ENCODE measurements at places on chromosomes 2 and 18. TPM values are rescaled to one million over a fixed set of nuclear protein-coding genes. Genes with fewer than 3 reads are reported as not detected.

GRCh38 chr2:226063704-226064440 lies 664.4 kb downstream of the NYAP2 start:
- no peak for DNase-seq

DNA sequence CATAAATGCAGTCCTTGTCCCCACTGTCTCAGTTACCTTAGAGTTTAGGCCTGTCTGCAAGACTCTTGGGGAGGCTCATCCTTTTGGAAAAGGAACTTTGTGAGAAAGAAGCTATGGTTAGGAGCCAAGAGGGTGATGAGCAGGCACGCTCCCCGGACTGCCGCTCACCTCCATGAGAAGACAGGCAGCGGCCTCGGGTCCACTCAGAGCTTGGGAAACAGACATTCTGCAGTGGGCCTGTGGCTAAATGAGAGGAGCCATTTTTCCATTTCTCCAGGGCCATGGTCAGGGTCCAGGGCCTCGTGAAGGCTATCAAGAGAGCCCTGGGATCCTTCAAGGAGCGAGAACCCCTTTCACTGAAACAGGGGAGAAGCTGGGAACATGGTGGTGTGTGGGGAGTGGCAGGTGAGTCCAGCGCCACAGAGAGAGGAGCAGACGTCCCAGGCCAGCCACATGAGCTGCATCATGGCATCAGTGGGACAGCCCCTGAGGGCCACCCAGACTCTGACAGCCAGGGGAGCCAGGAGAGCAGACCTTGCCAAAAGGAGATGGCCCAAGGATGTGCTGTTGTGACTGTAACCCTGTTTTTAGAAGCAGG lies 4.0 kb upstream of the TEX51 start:
- no peak for DNase-seq

GRCh38 chr2:7621018-7621814 lies 704.0 kb downstream of the RNF144A start:
- DNase-seq, result no peak

DNA sequence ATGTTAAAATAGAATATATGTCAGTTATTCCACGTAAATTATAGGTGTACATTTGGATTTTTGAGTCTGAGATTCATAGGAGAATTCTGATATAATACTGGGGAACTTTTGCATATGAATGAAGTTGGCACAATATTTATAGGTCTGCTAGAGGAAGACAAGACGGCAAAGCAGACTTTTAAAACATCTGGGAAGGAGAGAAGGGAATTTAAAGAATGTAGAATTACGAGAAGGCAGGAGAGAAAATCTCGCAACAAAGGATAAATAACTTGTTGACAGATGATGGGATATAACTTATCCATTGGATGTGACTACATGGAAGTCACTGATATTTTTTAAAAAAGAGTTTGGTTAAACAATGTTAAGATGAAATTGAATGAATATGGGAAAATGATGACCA lies 615.6 kb downstream of the ERBB4 start:
- DNase-seq, result no peak

GRCh38 chr2:202035089-202035940 lies 1.7 kb downstream of the FZD7 start:
- peak; percentile 83 for DNase-seq

- no peak for DNase-seq
These were observed 204.8 kb downstream of the ANAPC1 start for GRCh38 chr2:111679202-111679601.

Gene TET3
- total RNA-seq, result 28.7 TPM

- DNase-seq, result no peak
These were observed 10.7 kb downstream of the C2orf74 start for GRCh38 chr2:61172671-61173070.

Gene SLC5A7
- total RNA-seq, result not detected

DNA sequence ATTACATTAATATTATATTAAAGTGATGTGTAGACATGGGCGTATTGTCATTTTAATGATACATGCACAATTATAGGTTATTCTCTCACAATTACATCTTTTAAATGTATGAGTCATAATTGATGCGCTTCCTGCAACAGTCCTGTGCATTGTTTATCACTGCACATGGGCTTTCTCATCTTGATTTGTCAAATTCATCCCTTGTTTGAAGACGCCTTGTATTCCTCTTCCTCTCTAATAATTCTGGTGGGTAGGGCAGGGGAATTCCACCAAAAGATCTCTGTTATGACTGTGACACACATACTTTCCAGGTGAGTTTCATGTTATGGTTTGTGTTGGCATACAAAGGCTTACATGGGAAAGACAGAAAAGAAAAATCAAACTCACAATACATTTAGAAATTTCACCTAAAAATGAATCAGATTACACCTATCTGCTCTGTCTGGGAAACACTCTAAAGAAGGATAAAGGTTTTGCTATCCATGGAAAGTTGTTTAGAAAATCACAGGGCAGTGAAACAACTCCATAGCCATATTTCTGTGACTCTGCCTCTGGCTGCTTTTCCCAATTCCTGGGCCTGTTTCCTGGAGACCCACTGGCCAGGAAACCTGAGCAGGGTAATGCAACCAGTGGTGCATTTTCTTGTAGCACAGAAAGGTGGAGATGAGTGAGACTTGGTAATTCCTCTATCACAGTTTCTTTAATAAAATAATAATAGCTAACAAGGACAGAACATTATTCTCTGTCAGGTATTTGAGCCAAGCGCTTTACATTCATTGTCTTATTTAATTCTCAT lies 13.2 kb downstream of the SLC9A2 start:
- DNase-seq, result no peak

Gene OSGEPL1
- 13.7 TPM for total RNA-seq

Gene SLC16A14
- 3.0 TPM for total RNA-seq

DNA sequence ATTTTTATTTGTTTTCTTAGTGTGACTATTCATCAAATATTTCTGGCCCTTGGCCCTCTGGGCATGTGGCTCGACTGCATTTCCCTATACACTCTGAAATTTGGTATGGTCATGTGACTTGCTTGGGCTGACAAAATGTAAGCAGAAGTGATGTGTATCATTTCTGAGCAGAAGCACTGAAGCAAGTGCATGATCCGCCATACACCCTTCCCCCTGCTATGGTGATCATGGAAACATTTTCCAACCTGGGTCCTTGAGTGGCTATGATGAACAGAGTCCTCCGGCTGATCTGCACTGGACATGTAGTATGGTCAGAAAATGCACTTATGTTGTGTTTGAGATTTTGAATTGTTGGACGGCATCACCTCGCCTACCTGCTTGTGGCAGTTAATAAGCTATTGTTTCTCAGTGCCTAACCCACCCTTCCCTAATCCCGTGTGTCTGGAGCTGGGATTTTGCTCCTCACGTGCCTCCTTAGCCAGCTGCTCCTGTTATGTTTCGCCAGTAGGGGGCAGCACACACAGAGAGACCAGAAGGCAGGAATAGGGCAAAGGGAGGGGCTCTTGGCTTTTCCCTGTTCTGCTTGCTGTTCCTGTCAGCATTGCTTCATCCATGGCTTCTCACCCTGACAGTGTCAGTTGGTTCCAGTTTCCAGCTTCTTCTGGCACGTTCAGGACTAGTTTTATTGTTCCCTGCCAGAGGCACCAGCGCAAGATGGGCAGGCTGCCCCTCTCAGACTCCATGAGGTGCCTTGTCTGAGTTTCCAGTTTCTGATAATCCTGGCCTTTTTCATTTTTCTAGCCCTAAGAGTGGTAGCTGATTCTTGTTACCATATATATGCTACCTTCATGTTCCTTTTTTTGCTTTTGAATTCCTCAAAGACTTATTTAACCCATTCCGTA lies 207.4 kb downstream of the ARL6IP6 start:
- DNase-seq, result peak; percentile 87

- DNase-seq, result no peak
These were observed 48.3 kb downstream of the GLI2 start for GRCh38 chr2:120783969-120784372.

GRCh38 chr2:37523814-37524362 lies 147.6 kb downstream of the CDC42EP3 start:
- peak; percentile 79 for DNase-seq

- no peak for DNase-seq
These were observed 90.9 kb upstream of the UBXN4 start for GRCh38 chr2:135650721-135651120.

DNA sequence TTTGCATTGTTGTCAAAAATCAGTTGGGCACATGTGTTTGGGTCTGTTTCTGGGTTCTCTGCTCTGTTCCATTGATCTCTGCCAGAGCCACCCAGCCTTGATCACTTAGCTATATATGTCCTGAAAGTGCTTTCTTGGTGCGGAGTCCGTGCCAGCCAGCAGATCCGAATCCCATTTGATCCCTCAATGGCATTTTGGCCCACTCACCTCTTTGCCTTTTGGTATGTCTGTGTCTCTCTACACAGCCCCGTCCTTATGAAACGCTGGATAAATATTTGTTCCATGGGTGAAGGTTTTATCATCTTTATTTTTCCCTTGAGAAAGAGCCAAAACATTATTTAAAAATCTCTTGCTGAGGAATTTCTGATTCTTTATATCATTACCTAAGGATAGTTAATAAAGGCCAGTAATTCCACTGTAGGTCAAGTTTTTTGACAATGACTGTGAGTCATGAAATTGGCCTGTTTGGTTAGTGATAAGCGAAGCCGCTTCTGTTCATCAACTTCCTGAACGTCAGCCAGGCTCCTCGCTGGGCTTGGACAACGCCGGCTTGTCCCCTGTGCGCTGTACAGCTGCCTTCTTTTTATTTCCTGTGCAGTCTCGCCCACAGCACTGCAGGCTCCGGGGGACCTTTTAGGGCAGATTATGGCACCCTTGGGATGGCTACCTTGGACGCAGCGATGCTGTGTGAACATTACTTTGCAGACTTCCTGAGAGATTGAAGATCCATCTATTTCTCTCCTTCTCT lies 24.9 kb downstream of the MTCL1 start:
- peak; percentile 62 for DNase-seq

- peak; percentile 46 for DNase-seq
These were observed 21.0 kb downstream of the SNORC start for GRCh38 chr2:232890896-232891601.

DNA sequence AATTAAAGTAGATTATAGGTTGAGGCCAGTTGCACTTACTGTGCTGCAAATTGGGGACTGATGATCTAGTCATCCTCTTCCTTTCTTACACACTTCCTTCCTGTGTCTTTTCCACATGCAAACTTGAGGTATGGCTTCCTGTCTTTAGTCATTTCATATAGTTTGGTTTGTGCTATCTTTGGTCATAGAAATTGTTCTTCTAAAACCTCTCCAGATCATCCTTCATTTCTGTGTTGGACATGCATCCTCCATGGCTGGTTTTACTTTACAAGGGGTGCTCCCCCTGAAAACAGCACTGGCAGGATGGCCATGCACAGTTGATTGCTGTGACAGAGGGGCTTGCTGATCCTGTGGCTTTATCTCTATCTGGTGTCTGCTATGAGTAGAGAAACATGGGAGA lies 36.5 kb downstream of the MGAT5 start:
- DNase-seq, result no peak

DNA sequence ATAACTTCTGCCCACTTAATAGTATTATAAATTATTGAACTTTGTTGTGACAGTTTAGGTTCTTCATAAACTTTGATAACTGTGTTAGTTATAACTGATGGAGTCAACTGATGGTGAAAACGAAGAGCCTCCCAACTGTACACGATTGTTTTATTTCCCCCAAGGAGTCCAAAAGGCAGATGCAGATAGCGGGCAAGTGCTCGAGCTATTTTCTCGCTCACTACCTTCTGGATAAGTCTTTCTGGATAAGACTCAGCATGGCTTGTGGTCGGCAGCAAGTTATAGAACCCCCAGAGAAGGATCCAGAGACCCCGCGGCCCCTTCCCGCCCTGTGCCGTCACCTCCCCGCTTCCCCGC lies 517 bp downstream of the GCFC2 start:
- no peak for DNase-seq

DNA sequence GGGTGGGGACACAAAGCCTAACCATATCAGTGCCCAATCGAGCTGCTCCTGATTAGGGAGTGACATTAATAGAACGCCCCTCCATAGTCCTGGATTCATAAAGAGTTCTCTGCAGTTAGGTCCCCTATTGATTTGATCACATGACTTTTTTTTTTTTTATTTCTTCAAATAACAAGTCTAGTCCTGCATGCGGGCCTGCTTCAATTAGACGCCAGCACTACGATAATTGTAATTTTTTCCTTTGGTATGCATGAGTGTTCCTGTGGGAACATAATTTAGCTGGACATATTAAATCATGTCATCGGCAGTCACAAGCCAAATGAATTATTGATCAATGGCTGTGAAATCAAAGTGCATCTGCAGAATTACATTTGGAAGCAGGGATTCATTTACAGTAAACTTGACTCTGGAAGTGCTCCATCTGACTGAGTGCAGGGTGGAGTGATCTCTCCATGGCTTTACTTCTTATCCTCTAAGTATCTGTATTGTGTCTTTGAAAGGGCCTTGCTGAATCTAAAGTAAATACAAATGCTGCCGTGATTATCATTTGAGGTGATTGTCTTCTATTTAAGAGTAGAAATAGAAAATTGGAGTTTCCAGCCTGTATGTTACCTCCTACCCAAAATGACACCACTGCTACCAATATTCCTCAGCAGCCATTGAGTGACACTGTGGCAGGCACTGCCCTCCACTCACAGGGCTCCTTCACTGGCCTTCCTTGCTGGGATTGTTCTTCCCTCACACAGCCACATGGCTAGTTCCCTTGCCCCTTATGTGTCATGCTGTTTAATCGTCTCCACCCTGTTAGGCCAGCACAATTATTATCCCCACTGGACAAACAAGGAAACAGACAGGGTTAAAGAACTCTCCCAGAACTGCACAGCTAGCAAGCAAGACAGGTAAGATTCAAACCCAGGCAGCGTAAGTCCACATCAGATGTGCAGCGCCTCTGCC lies 337.4 kb upstream of the ID2 start:
- DNase-seq, result no peak

GRCh38 chr18:42053188-42053781 lies 98.3 kb downstream of the PIK3C3 start:
- DNase-seq, result peak; percentile 70

Gene FASTKD1
- total RNA-seq, result 42.1 TPM

DNA sequence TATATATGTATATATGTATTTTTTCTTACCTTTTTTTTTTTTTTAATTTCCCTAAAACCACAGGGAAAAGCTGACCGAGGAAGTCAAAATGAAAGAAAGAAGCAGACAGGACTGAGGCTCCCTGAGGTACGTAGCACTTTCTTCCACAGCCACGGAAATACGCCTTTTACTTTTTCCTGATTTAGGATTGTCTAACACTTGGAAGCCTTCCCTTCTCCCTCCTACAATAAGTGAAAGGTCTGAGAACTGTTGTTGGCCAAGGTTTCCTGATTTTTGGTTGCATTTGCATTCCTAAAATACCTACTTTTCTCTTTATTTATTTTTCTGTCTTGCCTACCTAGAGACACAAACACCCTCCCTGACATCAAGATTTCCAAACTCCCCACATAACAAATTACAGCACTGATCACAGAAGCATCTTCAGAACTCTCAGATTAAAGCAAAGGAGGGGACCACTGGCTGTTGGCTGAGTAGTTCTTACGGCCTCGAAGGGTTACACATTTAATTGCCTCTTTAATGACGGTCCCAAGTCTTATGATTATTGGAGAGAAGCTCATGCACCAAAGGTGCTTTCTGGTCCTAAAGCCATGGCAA lies 778.5 kb upstream of the FANCL start:
- no peak for DNase-seq

Gene SMARCAL1
- 21.4 TPM for total RNA-seq

Gene NLRC4
- total RNA-seq, result not detected

- no peak for DNase-seq
These were observed 404.3 kb downstream of the BCL11A start for GRCh38 chr2:60149176-60149575.

- DNase-seq, result peak; percentile 45
These were observed 679 bp downstream of the CLK1 start for GRCh38 chr2:200863782-200864175.

GRCh38 chr2:220930271-220931076 lies 641.6 kb downstream of the EPHA4 start:
- no peak for DNase-seq

- no peak for DNase-seq
These were observed 769 bp downstream of the ALMS1 start for GRCh38 chr2:73386342-73386868.

Gene GIGYF2
- total RNA-seq, result 67.3 TPM

All from A673 (cell line).